ENCODE measurements at places on chromosomes 16 and 17.

- DNase-seq, result no peak
Observed at GRCh38 chr16:15966836-15967546, 17.6 kb downstream of the ABCC1 start.

DNA sequence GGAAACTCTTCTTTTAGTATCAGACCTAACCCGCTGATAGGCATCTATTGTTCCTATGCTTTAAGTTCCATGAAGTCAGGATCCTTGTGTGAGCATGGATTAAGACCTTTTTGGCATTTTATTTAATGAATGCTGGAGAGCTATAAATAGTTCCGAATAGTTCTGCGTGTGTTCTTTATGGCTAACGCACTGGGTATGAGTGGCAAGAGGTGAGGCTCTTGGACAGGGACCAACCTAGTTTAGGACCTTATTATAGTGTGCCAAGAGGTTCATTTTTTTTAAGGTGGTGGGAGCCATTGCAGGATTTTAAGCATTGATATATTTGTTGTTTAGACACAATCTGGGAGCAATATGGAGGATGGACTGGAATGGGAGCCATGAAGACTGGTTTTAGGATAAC lies 71.8 kb downstream of the KPNA2 start:
- DNase-seq, result no peak

DNA sequence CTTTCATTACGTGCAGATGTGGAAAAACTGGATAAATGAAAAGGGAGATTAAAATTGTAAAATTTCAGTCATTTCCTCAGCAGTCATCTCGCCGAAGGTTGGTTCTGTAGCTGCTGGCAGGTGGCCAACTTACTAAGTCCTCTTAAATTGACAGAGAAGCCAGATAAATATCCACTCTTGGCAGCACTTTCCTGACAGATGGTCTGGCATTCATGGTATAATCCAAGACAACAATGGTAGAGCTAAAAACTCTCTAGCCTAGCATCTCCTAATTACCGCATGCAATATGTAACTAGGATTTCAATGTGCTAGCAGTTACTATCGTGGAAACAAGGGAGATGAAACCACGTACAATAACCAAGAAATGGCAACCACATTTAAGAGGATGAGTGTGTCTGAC lies 306.3 kb downstream of the CNTNAP4 start:
- no peak for DNase-seq

GRCh38 chr17:72477491-72477890 lies 356.7 kb downstream of the SOX9 start:
- no peak for DNase-seq

DNA sequence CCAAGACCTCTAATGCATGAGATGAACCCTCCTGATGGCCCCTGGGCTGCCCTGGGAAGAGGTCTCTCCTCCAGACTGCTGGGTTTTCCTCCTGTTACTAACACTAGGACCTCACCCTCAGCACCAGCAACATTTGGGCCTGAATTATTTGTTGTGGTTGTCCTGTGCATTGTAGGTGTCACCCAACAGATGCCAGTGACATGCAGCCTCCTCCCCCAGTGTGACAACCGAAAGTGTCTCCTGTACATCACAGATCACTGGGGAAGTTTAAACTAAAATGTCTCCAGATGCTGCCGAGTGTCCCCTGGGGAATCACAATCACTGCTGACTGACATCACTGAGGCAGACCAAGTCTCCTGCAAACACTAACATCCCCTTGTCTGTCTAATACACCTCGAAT lies 74.8 kb downstream of the SLC5A11 start:
- no peak for DNase-seq

GRCh38 chr16:7521834-7522233 lies 189.2 kb downstream of the RBFOX1 start:
- no peak for DNase-seq

DNA sequence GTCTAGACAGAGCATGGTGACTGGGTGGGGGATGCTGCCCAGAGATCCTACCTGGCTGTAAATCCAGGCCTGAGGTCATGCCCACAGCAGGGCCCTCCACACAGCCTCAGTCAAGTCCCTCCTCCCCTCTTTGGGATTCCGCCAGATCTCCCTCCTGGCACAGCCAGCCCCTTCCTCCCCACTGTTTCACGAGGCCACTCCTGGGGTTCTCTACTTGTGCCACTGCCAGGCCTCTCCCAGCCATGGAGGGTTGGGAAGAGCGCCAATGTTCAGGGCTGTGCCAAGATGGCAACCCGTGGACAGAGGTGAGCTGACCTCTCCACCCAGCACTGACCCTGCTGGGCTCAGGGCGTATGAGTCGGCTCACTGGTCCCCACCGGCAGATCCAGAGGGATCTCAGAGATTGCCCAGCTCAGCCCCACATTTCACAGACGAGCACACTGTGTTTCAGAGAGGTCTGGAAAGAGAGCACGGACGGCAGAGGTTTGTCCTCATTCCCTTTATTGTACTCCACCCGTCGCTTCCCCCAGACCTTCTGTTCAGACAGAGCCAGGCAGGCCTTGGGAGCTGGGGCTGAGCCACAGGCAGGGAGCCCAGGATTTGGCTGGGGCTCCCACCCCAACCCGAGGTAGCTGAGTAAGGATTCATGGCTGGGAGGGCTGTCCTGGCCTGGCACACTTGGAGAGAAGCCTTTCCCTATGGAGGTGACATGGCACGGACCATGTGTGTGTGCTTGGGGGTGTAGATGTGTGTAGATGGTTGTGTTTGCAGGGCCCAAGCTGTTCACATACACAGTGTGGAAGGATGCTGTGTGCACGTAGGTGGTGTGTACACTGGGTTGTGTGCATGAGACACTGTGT lies 3.5 kb upstream of the CAMKK1 start:
- no peak for DNase-seq

DNA sequence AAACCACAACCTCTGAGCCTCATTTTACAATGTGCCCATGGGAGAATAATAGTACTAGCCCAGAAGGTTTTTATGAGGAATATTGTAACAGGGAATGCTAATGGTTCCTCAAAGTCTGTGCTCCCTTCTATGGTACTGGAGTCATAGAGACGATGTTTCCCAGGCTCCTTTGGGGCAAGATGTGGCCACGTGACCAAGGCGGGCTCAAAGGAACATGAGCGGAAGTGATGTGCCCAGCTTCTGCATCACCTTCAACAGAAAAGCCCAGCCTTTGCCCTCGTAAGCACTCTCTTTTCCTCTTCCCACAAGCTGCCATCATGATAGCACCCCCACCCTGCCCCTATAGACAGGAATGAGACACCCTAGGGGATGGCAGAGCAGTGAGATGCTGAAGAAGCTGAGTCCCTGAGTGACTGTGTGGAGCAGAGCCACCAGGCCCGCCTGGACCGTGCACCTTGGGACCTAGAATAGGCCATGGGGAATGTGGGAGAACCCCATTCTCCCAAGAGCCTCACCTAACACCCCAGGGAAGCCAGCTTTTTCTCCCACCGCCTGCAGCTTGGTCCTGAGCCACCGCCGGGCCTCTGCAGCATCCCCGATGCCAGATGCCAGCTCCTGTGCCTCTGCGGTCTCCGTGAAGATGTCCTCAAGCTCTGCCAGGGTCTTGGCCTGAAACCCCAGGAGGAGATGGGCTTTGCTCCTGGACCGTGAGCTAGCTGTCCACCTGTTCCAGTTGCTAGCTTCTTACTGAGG lies 22.2 kb upstream of the PIK3R6 start:
- DNase-seq, result no peak

DNA sequence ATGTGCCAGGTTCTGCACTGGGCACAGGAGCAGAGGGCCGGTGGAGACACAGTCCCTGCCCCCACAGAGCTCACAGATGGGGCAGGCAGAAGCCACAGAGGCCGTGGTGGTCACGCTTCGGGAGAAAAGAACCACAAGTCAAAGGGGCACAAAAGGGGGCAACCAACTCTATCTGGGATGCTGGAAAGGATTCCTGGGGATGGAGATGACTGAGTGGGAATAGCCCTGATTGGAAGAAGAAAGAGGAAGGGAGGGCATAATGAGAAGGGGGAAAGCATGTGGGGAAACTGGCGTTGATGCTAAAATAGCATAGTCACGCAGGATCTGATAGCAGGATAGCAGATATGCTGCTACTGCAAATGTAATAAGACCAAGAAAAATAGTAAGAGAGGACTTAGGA lies 69.7 kb downstream of the VAT1L start:
- no peak for DNase-seq

DNA sequence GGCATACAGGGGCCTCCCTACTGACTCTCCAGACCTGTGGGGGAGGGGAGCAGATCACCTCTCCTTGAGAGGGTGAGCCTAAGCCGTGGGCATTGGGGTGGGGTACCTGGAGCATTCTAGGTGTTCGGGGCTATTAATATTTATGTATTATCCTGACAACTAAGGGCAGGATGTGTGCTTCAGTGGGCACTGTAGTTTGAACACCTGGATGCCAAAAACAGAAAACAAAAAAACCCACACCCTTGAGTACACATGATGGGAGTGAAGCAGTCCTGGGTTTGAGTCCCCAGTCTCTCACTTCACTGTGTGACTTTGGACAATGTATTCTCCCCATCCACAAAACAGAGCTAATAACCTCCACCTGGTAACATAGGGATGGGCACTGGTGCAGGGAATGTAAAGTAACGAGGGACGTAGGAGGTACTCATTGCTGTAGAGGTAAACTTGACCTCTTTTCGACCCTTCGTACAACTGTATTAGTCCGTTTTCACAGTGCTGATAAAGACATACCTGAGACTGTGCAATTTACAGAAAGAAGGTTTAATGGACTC lies 257.8 kb downstream of the CPPED1 start:
- DNase-seq, result no peak

DNA sequence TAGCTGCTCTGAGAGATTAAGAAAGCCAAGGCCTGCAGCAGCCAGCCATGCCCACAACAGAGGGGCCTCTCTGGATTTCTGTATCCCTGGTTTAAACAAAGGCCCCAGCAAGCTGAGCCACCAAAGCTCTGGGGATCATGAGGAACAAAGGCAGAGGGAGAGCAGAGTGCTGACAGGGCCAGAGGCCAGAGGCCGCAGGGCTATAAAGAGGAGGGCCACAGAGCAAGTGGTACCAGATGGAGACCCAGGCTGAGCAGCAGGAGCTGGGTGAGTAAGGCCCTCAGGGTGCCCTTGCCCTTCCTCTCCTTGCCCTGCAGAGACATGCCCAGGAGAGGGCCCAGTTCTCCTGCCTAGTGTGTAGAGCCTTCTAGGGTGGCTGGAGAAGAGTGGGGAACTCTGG lies at the start of gene CRYBA1:
Gene CRYBA1 (plus strand): TSS at position 232 of the 400 bp plus-strand sequence. CDS start 5 bp downstream, at position 237.
- DNase-seq, result no peak

GRCh38 chr17:5011928-5012327 lies 14.2 kb downstream of the KIF1C start:
- no peak for DNase-seq

- no peak for DNase-seq
Observed at GRCh38 chr16:27402964-27403600, 1.1 kb downstream of the IL21R start.

DNA sequence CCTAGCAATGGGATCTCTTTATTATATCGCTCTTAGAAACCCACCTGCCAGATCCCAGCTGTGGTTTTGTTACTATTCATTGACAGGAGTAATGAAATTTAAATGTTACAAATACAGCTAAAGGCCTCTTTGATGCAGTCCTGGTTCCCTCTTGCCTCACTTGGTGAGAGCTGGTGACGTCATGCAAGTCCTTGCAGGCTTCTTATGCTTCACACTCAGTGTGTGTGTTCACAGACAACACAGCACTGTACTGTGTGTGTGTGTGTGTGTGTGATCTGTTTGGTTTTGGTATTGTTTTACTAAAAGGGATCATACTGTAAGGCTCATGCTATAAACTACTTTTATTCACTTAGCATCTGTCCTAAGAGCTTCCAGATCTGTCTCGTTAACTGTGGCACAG lies 75.0 kb downstream of the USP22 start:
- no peak for DNase-seq

DNA sequence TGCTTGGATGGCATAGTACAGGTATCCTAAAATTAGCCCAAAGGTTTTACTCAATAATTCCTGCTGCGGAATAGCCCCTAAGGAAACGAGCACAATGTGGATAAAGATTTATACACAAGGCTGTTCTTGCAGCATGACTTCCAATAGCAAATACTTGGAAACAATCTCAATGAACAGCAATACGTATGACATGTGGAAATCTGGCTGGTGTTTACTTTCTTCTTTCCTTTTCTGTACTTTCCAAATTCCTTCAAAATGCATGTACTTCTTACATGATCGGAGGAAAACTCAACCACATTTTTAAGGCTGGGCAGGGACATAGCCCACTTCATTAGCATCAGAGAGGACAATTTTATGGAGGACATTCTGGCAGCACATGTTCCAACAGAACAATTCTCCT lies 86.6 kb downstream of the C16orf95 start:
- DNase-seq, result no peak

- DNase-seq, result no peak
Observed at GRCh38 chr16:85245307-85246172, 133.3 kb upstream of the CIBAR2 start.

DNA sequence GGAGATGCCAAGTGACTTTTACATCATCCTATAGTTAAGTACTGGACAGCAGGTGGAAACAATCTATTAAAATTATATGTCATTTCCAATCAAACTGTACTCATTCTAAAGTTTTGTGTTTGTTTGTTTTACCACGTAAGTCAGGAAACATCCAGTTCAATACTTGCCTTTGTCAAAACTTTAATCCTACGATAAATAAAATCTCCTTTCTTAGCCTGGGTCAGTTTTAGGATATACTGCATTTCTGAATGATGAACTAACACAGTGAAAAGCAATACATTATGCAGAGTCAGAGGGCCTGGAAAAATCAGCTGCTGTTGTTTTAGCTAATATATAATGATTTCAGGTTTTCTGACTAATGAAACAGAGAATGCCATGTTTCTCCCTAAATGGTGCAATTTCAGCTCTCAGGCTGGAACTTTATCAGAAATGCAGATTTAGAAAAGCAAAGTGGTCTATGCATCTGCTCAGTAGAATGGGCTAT lies 756.4 kb downstream of the CDH11 start:
- DNase-seq, result no peak

DNA sequence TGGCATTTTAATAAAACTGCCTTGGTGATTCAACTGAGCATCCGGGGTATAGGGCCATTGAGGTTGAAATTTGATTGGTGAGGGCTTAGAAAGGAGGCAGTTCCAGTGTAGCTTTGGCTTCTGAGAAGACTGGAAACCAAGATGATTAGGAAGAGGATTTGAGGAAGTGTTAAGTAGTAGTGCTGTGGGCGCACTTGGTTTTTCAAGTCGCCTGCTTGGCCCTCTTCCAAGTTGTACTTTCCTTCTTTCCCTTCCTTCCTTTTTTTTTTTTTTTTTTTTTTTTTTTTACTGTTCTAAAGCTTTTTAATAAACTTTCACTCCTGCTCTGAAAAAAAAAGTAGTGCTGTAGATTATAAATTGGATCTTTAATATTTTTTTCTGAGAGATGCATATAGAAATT lies 320.5 kb downstream of the UTP18 start:
- DNase-seq, result no peak

GRCh38 chr16:8630255-8630953 lies 8.9 kb downstream of the METTL22 start:
- no peak for DNase-seq

GRCh38 chr16:54540525-54541180 lies 254.1 kb upstream of the IRX3 start:
- no peak for DNase-seq

Data from stimulated activated CD4-positive, alpha-beta T cell treated with anti-CD3 and anti-CD28 coated beads, Interleukin-12 subunit alpha, Interleukin-12 subunit beta, amount 100 ng/mL, for 24 hours (primary cell).